ENCODE measurements at places on chromosomes 2 and 18.
A peak's percentile ranks its signal among the peaks of the same experiment; 100 is the strongest.

- DNase-seq, result peak; percentile 35
These were observed 24.9 kb upstream of the YWHAQ start for GRCh38 chr2:9655441-9656269.

- DNase-seq, result no peak
These were observed 2.3 kb downstream of the CETN1 start for GRCh38 chr18:582465-582864.

DNA sequence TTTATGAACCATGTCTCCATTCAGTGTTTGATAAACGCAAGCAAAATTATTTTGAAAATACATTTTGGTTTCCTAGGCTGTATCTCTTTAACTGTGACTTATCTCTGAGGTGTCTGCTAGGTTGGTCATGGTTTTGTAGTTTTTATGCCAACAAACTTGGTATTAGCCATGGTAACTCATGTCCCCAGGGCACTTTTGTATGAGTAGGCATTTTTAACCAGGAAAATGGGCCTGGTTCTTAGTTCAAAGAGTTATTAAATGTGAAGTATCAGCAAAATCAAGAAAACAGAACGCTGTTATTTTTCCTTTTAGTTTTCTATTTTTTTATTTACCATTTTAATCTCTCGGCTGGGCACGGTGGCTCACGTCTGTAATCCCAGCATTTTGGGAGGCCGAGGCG is 179.3 kb upstream of the LHCGR start:
- DNase-seq, result no peak

DNA sequence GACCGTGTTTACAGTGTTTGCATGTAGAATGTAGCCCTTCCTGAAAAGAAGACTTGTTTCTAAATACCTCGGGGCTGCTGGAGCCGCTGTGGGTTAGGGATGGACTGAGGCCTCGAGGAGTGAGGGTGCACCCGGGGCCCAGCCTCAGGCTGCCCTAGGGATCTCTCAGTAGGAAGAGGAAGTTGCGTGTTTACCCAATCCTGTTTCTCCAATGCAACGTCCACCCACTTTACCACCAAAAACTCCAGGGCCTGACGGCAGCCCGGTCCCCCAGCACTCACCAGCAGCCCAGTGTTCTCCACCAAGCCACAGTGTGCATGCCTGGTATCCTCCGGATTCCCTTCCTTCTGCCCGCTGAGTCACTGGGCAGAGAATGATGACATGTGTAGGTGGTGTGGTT is 255.8 kb downstream of the GLI2 start:
- no peak for DNase-seq

Data from CD4-positive, alpha-beta T cell treated with Interleukin-17A for 1 hour (primary cell).